Thyroid gland (tissue), 4 donors: ENCODE measurements at places on chromosomes 4 and X. TPM values are rescaled to one million over a fixed set of nuclear protein-coding genes. Genes with fewer than 3 reads are reported as not detected.

GRCh38 chr4:55017406-55017805 lies 108.0 kb downstream of the KDR start:
- no peak for DNase-seq

DNA sequence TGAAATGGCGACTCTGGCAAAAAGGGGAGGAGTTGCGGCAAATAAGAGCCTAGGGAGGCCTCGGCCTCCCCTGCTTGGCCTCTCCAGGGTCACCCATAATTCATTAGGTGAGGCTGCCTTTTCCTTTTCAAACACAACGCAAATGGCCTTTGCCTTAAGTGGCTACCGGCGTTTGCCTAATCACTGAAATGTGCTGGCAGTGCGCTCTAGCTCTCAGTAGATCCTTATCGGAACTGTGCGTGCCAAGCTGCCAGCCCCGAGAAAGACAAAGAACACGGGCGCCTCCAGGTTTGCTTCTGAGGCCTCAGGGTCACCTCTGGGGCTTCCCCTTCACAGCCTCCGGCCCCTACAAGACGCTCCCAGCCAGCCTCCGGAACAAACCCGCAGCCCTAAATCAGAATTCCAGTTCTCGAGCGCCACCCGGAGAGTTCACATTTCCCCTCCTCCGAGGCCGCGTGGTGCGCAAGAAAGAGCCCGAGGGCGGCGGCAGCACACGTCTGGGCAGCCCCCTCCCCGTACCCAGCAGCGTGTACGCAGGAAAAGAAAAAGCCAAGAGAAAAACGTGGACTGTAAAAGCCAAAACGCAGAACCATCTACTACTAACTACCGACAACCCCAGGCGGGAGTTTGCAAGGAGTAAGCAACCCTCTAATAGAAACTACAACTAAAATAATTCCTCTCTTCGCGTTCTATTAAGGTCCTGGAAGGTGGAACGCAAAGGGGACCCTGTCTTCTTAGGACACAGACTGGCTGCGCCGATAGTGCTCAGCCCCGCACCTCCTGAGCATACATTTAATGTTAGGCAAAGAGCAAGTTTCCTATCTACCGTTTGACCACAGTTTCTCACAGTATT lies 76.5 kb upstream of the BCOR start:
- peak; percentile 68 for DNase-seq

DNA sequence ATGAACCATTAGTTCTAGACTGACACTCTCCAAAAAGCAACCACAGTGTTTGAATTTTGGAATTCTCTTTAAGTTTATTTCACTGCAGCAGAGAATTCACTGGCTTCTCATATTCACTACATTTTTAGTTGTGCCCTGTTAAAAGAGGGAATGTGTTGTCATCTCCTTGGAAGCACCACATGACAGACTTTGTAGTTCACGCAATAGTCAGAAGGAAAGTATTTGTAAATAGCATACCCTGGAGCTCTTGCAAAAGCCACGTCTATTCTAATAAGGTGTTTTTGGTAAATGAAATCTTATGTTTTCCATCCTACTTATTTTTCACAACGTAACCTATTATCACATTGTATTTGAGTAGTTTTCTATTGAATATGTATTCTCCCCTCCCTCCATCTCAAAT lies 25.8 kb downstream of the DOCK11 start:
- no peak for DNase-seq

DNA sequence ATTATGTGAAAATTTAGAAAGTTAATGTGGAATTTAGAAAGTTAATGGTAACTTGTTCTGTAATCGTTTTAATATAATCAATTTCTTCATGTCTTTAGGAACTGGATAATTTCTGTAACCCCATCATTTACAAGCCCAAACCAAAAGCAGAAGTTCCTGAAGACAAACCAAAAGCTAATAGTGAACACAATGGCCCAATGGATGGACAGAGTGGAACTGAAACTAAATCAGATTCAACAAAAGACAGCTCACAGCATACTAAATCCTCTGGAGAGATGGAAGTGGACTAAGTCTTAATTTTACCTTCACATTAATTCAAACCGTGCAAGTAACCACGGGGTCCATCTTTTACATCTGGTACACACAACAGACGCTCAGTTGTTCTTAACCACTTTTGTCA lies 48.1 kb upstream of the PLK4 start:
- DNase-seq, result no peak

GRCh38 chr4:45122406-45122805 lies 396.1 kb upstream of the GNPDA2 start:
- DNase-seq, result no peak

DNA sequence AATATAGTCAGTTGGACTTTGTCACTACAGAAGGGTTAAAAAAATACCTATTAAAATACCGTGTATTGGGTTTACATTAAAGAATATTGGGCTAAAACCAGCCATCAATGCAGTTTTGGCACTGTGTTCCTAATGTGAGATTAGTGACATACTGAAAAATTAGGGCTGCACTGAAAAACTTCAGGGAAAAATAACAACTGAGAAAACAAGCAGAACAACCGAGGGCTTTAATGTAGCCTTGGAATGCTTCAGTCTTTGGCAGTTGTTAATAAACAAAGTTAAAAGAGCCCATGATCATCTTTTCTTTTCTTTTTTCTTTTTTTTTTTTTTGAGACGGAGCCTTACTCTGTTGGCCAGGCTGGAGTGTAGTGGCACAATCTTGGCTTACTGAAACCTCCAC lies 12.4 kb downstream of the STAG2 start:
- no peak for DNase-seq

GRCh38 chr4:48970471-48970921 lies 15.6 kb upstream of the CWH43 start:
- DNase-seq, result no peak

- no peak for DNase-seq
Observed at GRCh38 chrX:71578253-71579135, at the start of gene GCNA. Gene GCNA (plus strand): TSS chrX:71578437. CDS start chrX:71580822, 2,385 bp downstream.

GRCh38 chr4:172134521-172134920 lies 321.3 kb downstream of the GALNTL6 start:
- no peak for DNase-seq

GRCh38 chrX:69138118-69138390 lies 27.2 kb downstream of the PJA1 start:
- no peak for DNase-seq

GRCh38 chrX:150211988-150212387 lies 151.1 kb upstream of the MAMLD1 start:
- DNase-seq, result no peak

DNA sequence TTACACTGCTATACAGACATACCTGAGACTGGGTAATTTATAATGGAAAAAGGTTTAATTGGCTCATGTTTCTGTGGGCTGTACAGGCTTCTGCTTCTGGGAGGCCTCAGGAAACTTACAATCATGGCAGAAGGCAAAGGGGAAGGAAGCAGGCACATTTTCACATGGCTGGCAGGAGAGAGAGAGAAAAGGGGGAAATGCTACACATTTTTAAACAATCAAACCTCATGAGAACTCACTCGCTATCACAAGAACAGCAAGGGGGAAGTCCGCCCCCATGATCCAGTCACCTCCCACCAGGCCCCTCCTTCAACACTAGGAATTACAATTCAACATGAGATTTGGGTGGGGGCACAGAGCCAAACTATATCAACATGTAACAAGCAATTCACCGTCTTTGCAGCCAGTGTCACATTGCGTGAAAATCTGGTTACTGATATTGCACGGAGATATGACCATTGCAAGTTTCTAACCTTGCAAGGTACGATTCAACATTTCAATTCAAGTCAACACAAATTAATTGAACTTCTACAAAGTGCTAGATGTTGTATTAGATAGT lies 61.7 kb upstream of the RELL1 start:
- no peak for DNase-seq

DNA sequence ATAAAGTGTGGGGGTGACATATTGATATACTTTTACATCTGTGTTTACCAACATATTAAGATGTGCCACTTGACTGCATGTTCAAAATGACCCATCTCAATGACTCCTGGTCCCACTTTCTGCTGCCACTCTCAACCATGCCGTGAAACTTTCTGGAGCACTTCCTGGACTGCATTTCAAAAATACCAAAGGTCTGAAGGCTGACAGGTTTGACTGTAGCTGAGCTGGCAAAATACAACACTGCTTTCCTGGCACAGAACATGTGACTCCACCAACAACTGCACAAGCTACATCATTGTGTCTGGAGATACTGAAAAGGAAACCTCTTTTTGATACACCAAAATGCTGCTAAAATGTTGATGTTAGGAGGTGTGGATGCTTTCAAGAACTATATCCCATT lies 184.8 kb downstream of the UNC5C start:
- DNase-seq, result peak; percentile 56

GRCh38 chr4:1155314-1155713 lies 17.1 kb downstream of the SPON2 start:
- peak; percentile 41 for DNase-seq

GRCh38 chr4:84110040-84110439 lies 389.1 kb downstream of the NKX6-1 start:
- no peak for DNase-seq

GRCh38 chr4:10346023-10346422 lies 111.2 kb downstream of the ZNF518B start:
- no peak for DNase-seq

DNA sequence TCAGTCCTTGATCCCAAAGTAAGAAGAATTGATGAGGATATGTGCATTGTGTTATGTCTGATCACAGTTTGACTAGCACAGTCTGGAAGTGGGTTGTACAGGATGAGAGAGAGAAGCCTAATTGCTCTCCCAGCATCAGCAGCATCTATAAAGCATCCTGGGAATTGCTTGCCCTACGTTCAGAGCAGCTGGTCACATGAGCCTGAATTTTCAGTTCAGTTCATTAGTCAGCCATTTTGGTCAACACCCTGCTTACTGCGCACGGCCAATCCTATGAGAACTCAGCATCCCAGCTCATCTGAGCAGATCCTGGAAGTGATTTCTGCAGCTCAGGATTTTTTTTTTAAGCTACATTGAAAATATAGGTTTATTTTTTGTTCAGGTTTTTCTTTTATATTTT lies at the start of gene RUFY3:
Gene RUFY3 (plus strand): TSS at position 218 of the 400 bp plus-strand sequence. CDS start 610 bp downstream, outside the sequence.
- no peak for DNase-seq

The MAGEB2 gene
- not detected for total RNA-seq

The SUPT20HL2 gene
- not detected for total RNA-seq

The CT45A7 gene
- total RNA-seq, result not detected

The GPC4 gene
- 17.4 TPM for total RNA-seq

The ARHGEF38 gene
- total RNA-seq, result 2.5 TPM

The NLRP2B gene
- total RNA-seq, result not detected
